ENCODE measurements at places on chromosomes 5 and 9. TPM values are rescaled to one million over a fixed set of nuclear protein-coding genes. Genes with fewer than 3 reads are reported as not detected.
A peak's percentile ranks its signal among the peaks of the same experiment; 100 is the strongest.

Gene SOHLH1
- not detected for total RNA-seq

Gene PCDHA13
- not detected for total RNA-seq

Gene PCDHGA4
- 5.4 TPM for total RNA-seq

Gene C7
- total RNA-seq: 0.54 TPM

Gene MIER3
- 26.7 TPM for total RNA-seq

Gene CDH6
- 232 TPM for total RNA-seq

Gene PIP5KL1
- 0.28 TPM for total RNA-seq

DNA sequence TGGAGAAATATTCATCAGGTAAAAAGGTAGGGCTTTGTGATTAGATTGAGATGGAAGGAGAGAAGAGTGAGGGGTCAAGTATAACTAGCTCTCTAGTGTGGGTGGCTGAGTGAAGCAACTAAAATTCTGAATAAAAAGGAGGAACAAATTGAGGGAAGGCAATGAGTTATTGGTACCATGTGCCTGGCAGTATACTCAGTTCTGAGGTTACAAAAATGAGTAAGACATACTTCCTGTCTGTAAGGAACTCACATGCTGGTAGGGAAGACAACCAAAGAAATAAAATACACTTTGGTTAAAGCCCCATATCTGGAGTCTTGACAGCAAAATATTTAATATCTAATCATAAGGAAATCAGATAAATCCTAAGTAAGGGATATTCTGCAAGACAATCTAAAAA is 476.8 kb upstream of the C9orf72 start:
- DNase-seq: no peak

GRCh38 chr5:168680395-168680794 is 101.2 kb upstream of the PANK3 start:
- no peak for DNase-seq

- DNase-seq: no peak
Observed at GRCh38 chr5:114418176-114419066, 56.6 kb downstream of the KCNN2 start.

GRCh38 chr5:82314964-82315758 is 37.0 kb upstream of the RPS23 start:
- peak; percentile 61 for DNase-seq

GRCh38 chr9:27722866-27723265 is 149.6 kb upstream of the C9orf72 start:
- DNase-seq: no peak

DNA sequence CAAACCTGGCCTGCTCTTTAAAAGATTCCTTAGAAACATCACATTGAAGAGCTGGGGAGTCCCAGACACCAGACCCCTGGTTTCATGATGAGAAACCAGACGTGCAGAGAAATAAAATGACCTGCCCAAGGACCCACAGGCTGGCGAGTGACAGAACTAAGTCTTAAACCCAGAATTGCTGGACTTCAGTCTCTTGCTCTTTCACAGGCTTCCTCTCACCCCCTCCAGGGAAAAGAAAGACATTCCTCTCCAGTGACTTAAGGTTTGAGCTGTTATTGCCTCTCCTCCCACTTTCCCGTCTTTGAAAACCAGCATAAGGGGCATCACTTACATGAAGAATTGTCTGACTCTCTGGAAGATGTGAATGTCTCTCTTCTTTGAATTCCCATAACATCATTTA is 535.2 kb downstream of the IRX1 start:
- DNase-seq: no peak

DNA sequence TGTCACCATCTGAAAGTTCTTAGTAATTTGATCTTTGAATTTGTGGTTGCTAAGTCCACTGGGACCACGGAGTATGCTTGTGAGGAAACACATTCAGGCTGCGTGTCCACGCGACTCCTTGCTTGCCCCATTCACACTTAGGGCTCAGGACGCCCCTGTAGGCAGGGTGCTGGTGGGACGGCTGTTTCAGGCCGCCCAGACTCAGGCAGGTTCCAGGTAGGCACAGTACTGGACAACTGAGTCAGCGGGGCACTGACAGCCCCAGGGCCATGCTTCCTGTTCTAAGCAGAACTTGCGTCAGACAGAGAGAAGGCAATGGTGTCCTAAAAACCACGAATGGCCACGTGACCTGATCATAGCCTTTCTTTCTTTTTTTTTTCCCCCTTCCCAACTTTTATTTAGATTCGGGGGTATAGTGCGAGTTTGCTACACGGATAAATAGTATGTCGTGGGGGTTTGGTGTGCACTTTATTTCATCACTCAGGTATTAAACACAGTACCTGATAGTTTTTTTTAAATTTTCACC is 7.7 kb upstream of the RASGEF1C start:
- no peak for DNase-seq

GRCh38 chr5:160693831-160694465 is 158.1 kb downstream of the ATP10B start:
- DNase-seq: no peak
